ENCODE measurements at places on chromosomes 11 and 22.

GRCh38 chr11:98536023-98536422 lies 484.7 kb upstream of the CNTN5 start:
- DNase-seq, result no peak

DNA sequence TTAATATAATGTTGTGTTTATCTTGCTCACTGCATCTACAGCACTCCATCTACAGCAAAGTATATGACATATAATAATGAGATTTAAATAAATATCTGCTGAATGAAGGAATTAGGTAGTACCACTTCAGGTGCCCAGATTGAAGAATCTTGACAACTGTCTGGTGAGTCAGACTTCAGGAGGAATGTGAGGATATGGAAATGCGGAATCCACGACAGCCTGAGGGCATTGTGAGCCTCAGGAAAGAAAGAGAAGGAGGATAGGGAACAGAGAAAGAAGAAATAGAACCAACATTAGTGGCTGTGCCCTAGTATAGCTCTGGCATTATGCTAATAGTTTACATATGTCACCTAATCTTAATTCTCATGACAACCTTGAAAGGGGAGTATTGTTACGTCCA lies 304.4 kb downstream of the AASDHPPT start:
- no peak for DNase-seq

DNA sequence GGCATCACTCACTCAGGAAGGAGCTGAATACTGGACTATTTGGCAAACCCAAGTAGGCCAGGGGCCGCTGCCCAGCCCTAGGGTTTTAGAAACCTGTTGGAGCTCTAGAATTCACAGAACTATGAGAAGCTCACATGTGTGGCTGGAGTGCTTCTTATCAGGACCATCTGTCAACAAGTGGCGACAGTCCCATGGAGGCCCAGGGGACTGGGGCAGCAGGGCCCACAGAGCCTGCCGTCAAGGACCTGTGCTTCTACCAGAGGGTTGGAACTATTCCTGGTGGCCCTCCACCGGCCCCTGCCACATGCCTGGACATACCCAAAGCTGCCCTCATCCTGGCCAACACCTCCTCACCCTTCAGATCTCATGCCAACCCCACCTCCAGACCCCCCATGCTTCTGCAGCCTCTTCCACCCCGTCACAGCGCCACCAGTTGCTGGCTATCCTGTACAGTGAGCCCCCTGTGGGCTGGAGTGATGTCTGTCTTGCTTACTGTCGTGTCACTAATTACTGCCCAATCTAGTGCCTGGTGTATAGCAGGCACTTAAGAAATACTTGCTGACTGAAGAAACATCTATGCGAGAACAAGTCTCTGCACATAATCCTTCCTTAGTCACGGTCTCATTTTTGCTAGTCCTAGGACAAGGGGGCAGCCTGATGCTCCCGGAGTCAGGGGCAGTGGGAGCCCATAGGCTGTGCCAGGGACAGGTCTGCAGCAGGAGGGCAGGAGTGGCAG lies 27.2 kb upstream of the RASL10A start:
- no peak for DNase-seq

DNA sequence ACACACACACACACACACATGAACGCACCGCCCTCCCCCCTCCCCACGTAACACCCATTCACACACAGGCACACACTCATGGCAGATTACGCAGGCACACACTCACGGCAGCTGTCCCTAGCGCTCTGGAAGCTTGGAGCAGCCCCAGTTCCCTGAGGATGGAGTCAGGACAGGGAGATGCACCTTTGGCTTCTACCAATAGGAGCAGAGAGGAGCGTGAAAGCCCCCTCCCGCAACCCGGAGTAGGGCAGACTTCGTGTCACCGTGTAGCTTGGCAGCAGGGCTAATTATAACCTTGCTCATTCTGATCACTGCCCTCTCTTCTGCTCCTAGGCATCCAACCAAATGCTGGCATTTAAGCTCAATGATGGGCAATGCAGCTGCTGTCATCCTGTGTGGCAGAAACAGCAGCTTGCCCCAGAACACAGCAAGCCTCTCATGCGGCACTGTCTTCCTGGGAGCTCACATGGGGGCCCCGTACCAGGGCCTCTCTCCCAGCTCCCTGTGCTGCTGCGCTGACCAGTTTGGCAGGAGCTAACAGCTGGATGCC lies 31.9 kb downstream of the ANKK1 start:
- DNase-seq, result no peak

GRCh38 chr22:20430720-20431510 lies 6.7 kb downstream of the SCARF2 start:
- DNase-seq, result no peak

DNA sequence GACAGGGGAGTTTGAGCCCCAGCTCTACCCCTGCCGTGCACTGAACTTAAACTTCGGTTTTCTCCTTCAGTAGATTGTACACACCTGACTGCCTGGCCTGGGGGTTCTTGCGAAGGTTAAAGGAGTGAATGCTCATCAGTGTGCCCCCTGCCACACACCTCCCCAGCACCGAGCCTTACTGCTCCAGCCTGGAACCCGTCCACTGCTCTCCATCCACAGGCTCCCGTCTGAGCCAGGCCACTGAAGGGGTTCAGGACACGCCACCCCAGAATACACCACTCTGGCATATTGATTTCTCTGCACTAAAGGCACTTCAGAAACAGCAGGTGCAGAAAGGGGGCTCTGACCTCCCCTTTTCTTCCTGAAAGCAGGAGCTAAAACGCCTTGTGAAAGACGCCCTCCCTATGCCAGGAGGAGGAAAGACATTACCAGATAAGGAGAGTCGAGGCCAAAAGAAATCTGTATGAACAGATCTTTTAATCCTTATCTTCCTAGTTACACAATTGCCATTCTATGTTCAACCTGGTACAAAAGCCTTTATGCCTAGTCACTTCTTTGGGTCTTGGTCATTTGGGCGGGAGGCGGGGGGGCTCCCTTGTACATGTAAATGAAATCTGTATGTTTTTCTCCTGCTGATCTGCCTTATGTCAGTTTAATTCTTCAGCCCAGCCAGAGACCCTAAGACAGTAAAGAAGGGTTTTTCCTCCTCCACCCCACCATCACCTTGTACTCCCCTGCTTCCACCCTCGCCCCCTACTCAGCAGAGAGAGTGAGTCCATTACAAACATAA lies 1.9 kb upstream of the SSTR3 start:
- DNase-seq, result no peak

GRCh38 chr22:21026783-21027692 lies 5.3 kb downstream of the SLC7A4 start:
- DNase-seq, result peak; percentile 29

DNA sequence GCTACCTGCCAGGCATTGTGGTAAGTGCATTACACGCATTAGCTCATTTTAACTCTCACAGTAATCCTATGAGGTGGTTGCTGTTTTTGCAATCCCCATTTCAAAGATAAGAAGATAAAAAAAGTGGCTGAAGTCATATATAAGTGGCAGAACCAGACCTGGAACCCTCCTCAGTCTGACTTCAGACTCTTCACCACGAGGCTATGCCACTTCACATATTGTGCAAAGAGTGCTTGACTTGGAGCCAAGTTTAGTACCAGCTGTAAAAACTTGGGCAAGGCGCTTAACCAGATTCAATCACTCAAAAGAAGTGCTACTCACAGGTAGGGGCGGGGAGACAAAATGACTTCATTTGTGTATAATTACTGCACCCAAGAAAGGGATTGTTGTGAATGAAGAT lies 15.3 kb downstream of the BPIFC start:
- no peak for DNase-seq

- no peak for DNase-seq
Measured at GRCh38 chr22:39547587-39547947, 15.0 kb upstream of the RPS19BP1 start.

DNA sequence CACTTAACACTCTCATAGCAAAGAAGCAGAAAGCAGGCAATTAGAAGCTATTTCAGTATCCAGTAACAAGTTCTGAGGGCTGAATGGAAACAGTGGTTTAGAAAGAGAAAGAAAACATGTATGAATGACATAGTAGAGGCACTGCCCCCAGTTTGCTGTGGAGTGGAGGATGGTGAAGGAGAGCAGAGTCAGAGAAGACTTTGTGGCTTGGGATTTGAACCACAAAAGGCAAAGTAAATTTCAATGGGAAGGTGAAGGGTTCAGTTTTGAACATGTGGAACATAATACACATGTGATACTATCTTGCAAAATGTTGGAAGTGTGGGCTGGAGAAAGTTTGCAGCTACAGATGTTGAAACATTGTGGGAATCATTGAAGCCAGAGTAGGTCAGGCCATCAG lies 81.4 kb downstream of the SNX19 start:
- no peak for DNase-seq

- DNase-seq, result no peak
Measured at GRCh38 chr11:2684581-2684980, 15.2 kb downstream of the KCNQ1OT1 start.

DNA sequence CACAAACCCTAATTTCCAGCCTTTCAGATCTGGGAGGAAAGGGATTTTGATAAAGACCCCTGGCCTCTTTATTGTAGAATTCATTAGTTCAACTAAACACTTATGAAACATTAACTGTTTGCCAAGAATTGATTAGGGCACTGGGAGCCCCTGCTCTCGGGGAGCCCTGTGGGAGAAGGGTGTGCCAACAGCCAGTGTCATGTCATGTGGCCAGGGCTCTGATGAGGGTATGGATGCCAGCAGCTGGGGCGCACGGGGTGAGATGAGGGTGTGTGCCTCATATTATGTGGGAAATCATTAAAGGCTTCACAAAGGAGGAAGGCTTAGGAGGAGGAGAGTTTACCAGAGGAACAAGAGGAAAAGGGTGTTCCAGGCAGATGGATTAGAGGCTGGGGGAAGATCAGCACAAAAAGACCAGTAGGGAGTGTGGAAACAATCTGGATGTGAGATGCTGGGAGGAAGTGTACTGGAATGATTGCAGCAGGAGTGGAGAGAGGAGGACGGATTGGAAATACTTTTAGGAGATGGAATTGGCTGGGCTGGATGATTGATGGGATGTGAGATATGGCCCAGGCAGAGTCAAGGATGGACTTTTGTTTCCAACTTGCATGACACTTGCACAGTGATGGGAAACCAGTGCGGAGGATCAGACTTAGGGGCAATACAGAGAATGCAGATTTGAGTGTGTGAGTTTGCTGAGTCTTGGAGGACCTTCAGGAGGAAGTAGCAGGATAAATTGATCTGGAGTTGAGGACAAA lies 137.8 kb downstream of the CSNK2A3 start:
- no peak for DNase-seq

- peak; percentile 56 for DNase-seq
Measured at GRCh38 chr11:62880231-62880802, 379 bp upstream of the SLC3A2 start.

GRCh38 chr11:80773919-80774318 lies 1333.1 kb upstream of the TENM4 start:
- no peak for DNase-seq

GRCh38 chr11:74100735-74101134 lies 70.1 kb downstream of the C2CD3 start:
- DNase-seq, result no peak

DNA sequence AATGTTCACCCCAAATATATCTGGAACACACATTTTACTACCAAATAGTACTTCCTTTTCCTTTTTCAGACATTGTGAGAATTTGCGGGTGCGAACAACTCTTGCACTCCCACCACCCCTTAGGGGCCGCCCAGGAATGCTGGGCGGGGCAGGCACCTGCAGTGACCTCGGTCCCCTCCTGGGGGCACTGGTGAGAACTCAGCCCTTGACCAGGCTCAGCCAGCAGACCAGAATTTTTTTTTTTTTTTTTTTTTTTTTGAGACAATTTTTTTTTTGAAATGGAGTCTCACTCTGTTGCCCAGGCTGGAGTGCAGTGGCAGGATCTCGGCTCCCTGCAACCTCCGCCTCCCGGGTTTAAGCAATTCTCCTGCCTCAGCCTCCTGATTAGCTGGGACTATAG lies 75.8 kb downstream of the ARHGAP8 start:
- DNase-seq, result no peak

DNA sequence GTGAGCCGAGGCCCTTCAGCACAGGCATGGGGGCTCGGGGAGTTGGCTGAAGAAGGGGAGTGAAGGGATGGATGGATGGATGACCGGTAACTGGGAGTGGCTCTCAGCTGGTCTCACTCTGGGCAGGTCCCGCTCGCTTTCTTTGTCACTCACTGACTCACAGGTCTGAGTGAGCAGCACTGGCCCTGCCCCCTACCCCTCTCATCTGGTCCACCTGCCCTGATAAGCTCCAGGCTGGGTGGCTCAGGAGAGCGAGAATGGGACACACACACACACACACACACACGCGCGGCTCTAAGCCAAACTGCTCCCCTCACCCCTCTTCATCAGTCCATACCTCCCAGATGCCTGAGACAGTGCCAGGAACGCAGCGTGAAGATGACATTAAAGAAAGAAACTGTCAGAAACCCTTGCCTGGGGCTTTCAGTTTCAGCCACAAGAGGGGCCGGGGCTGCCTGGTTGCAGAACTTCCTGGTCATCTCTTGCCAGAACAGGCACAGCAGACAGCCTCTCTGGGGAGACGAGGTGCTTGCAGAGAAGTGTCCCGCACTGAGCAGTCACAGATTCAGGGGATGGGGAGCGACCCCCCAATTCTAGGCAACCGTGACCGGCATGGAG lies 16.5 kb upstream of the SHISAL1 start:
- no peak for DNase-seq

- DNase-seq, result no peak
Measured at GRCh38 chr22:19571995-19572394, 47.8 kb upstream of the CLDN5 start.

- DNase-seq, result no peak
Measured at GRCh38 chr11:118703563-118704106, 24.2 kb upstream of the TREH start.

DNA sequence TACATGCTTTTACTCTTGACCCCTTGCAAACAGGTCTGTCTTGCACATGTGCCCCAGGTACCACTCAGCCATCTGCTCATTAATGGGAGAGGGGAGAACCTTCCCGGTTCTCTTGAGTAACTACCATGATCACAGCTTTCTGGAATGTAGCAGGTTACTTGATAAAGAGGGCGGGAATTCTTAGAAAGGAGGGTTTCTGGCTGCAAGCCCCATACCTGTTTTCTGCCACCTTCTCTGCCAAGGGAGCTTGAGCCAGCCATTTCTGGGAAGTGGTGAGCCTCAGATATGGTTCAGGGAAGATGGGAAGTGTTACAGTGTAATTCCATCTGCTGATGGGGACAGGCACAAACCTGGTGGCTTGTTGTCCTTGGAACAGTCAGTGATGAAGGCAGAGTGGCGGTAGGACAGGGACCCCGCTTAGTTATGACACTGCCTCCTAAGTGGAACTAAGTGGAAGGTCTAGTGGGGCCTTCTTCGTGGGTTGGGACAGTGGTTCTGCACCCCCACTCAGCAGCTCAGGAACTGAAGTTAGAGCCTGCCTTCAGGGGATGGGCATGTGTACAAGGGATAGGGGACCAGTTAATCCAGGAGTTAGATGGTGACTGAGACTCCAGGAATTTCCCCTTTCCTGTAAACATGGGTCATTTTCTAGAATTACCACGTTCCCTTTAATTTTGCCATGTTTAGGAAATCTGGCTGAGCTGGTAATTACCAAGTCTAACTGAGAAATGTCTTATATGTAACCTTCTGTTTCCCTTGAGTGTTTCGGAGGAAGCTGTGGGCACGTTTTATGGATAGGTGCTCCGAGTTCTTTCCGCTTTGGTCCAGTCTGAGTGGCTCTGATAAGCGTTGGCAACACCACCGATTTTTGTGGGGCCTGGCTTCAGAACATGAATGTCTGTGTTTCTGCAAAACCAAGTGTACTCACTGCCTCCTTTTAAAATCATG lies 35.3 kb downstream of the BCR start:
- DNase-seq, result no peak

GRCh38 chr11:125190566-125190965 lies 26.0 kb downstream of the PKNOX2 start:
- DNase-seq, result no peak

- no peak for DNase-seq
Measured at GRCh38 chr22:49077036-49077393, 750.7 kb downstream of the BRD1 start.

GRCh38 chr11:67503119-67504004 lies 1.8 kb downstream of the PITPNM1 start:
- DNase-seq, result no peak
